ENCODE measurements at places on chromosomes 5 and 9. TPM values are rescaled to one million over a fixed set of nuclear protein-coding genes. Genes with fewer than 3 reads are reported as not detected.

DNA sequence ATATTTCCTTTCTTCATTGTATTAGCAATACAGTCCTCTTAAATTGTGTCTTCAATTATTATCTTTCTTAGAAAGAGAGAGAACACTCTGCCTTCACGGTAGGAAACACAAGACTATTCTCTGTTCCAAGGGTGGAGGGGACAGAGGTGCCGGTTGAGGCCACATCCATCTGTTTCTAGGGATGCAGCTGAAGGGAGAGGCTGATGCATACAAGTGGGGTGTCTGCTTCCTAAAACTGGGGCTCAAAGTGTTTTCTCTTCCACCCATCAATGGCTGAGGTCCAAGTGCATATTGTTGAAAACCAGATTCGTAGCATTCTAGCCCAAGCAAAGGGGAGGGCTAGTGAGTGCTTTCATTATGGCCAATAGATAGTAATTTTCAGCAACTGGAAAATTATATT lies 9.5 kb downstream of the IRX2 start:
- no peak for ATAC-seq
- H3K27me3 ChIP-seq = peaks cover 100% of the 10 kb centered on the region
- no peak overlapping the region for H3K4me3 ChIP-seq
- no peaks in the 10 kb centered on the region for H3K4me1 ChIP-seq
- H3K27ac ChIP-seq = no peak overlapping the region

DNA sequence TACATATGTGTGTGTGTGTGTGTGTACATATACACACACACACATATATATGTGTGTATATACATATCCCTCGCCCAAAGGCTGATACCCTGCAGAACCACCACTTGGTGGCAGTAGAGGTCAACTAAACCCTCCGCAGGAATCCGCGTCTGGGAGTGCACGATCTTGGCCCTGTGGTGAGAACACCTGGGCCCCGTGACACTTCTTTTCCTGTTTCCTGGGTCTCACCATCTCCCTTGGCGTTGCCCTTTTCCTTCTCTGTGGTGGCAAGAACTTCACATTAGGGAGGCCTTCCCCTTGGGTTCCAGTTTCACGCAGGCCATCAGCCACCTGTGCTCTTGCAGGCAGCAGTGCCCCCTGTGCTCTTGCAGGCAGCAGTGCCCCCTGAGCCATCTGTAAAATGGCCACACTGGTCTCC lies 8.2 kb downstream of the IL9 start:
- H3K4me1 ChIP-seq = peaks cover 30% of the 10 kb centered on the region
- H3K4me3 ChIP-seq = no peak overlapping the region
- no peak overlapping the region for H3K27ac ChIP-seq
- no peaks in the 10 kb centered on the region for H3K27me3 ChIP-seq
- ATAC-seq = peak; percentile 65

GRCh38 chr5:111353035-111353434 lies 128.9 kb downstream of the CAMK4 start:
- no peaks in the 10 kb centered on the region for H3K27me3 ChIP-seq
- no peaks in the 10 kb centered on the region for H3K36me3 ChIP-seq
- ATAC-seq = no peak
- H3K27ac ChIP-seq = no peak overlapping the region
- no peaks in the 10 kb centered on the region for H3K4me1 ChIP-seq

DNA sequence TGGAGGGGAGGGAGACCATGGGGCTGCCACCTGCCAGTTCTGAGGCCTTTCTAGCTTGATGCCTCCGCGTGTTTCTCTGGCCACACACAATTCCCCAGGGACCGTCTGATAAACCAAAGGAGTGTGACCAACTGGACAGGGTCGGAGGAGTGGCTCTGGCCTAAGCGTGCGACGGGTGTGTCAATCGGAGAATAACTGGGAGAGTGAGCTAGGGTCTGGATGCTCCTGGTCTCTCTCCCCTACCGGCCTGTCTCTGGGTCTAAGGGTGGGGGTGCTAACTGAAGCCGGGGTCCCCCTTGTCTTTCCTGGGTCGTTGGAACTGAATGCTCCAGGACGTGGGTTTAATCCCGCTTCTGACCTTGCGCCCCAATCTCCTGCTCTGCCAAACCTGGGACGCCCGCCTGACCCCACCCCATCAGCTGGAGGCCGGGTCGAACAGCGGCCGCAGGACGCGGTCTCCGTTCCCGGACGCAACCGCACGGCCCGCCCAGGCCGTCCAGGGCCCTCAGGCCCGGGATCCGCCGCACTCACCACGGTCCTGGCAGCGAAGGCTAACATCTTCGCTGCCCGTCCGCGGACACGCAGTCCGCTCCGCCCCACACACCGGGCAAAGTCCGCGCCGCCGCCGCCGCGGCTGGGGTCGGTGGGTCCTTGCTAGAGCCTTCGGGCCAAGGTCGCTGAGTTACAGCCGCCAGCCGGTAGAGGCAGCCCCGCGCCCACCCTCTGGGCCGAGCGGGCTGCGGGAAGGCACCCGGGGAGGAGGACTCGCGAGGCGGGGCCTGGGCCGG lies 447 bp downstream of the CRAT start:
- peaks cover 30% of the 10 kb centered on the region for H3K36me3 ChIP-seq
- H3K27ac ChIP-seq = peak overlapping the region; percentile 94
- ATAC-seq = peak; percentile 38
- H3K27me3 ChIP-seq = no peaks in the 10 kb centered on the region
- peaks cover 60% of the 10 kb centered on the region for H3K4me1 ChIP-seq

CACNA1B gene
- total RNA-seq = 0.04 TPM

- no peak overlapping the region for H3K4me3 ChIP-seq
- no peaks in the 10 kb centered on the region for H3K27me3 ChIP-seq
- H3K27ac ChIP-seq = no peak overlapping the region
- no peaks in the 10 kb centered on the region for H3K36me3 ChIP-seq
- no peak for ATAC-seq
- H3K4me1 ChIP-seq = no peaks in the 10 kb centered on the region
These were observed 143.0 kb downstream of the GOLPH3 start for GRCh38 chr5:32031089-32031488.

DNA sequence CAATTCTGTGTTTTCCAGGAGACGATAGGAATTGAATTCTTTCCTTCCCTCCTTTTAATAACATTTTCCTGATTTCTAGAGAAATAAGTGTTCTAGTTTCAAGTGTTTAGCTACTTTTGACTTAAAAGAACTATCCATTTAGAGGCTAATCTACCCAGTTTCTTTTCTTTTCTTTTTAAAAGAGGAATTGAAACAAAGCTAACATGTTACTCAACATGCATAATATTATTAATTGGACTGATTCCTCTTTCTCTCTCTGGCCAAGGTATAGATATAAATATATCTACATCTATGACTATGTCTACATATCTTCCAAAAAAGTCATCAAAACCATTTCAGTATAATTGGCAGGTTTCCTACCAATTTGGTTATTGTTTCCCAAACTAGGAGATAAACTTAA lies 309.8 kb downstream of the TRPM3 start:
- H3K27me3 ChIP-seq = no peaks in the 10 kb centered on the region
- no peaks in the 10 kb centered on the region for H3K36me3 ChIP-seq
- H3K4me3 ChIP-seq = no peak overlapping the region
- no peak overlapping the region for H3K27ac ChIP-seq
- H3K4me1 ChIP-seq = no peaks in the 10 kb centered on the region
- no peak for ATAC-seq

IGIP gene
- 26.0 TPM for total RNA-seq

MACROH2A1 gene
- 178 TPM for total RNA-seq

CDC25C gene
- total RNA-seq = not detected

DNA sequence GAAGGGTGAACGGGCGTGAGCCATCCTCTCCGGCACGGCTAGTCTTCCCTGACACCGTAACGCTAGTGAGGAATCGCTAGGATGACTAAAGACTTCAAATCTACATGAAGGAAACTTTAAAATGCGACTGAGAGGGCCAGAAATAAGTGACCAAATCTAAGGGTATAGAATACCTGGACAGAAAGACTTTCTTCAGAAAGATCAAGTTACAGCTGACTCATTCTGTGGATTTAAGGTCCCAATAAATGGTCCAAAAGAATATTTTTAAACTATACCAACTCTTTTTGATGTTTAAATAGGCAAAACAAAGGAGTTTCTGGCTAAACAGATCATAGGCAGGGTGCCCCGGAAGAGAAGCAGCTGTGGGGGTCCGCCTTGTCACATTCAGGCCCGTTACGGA lies 38.9 kb upstream of the CEP72 start:
- no peaks in the 10 kb centered on the region for H3K4me1 ChIP-seq
- H3K36me3 ChIP-seq = no peaks in the 10 kb centered on the region

LURAP1L gene
- total RNA-seq = 29.6 TPM

CCDC183 gene
- total RNA-seq = 1.4 TPM

GRCh38 chr9:20289423-20290010 lies 332.8 kb downstream of the MLLT3 start:
- no peaks in the 10 kb centered on the region for H3K4me1 ChIP-seq
- no peak for ATAC-seq
- no peak overlapping the region for H3K4me3 ChIP-seq
- H3K36me3 ChIP-seq = no peaks in the 10 kb centered on the region
- H3K27me3 ChIP-seq = no peaks in the 10 kb centered on the region
- H3K27ac ChIP-seq = no peak overlapping the region

DNA sequence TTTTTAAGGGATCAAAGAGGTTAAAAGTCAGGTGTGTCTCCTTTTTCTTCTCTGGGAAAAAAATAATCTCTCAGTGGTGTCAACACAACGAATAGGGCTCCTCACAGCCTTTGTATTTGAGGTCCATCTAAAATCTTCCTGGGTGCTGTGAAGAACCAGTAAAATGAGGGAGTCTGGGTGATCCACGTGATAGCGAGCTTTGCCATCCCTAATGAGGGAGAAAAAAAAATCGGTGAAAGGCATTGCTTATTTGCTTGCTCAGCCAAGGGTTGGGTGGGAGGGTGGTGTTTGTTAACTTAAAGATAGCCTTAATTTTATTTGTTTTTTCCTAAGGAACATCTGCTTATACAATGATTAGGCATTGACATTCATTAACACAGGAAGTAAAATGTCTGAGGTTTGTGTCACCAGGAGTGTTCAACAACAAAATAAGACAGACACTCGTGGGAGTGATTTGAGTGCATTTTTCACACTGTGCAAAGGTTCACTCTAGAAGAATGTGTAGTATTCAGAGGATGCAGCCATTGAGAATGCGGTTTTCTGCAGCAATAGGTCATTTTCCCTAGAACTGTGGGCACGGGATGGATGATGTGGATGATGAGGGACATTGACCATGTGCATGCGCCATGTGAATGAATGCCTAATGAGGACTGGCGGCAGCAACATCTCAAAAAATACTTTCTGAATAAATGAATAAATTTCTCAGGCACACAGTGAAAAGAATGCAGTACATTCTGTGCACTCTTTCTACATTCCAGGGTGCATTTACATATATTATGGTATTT lies 369.5 kb downstream of the NTRK2 start:
- peaks cover 4% of the 10 kb centered on the region for H3K27me3 ChIP-seq
- no peak overlapping the region for H3K4me3 ChIP-seq
- no peak for ATAC-seq
- no peaks in the 10 kb centered on the region for H3K4me1 ChIP-seq
- no peak overlapping the region for H3K27ac ChIP-seq

OSMR gene
- total RNA-seq = 52.6 TPM

DNA sequence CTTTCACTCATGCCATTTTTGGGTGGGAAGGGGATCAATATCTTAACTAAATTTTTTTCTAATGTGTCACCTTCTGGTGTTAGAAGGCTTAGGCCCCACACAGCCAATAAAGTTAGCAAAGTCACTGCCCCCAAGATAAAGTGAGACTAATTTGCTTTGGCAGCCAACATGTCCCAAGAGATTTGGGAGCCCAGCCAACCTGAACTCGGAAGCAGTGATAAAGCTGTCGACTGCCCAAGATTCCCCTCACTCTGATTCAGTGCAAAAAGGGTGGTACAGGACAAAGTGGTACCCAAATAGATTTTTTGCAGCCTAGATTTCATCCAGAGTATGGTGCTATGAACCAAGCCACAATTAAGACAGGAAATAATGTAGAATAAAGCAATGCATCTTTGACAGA lies 572.5 kb upstream of the ARRDC3 start:
- no peak for ATAC-seq
- H3K4me1 ChIP-seq = no peaks in the 10 kb centered on the region
- no peaks in the 10 kb centered on the region for H3K36me3 ChIP-seq
- no peaks in the 10 kb centered on the region for H3K27me3 ChIP-seq
- H3K27ac ChIP-seq = no peak overlapping the region

GRCh38 chr5:174722500-174722899 lies 1.9 kb upstream of the MSX2 start:
- peaks cover 94% of the 10 kb centered on the region for H3K27me3 ChIP-seq
- no peak overlapping the region for H3K27ac ChIP-seq
- ATAC-seq = no peak
- no peak overlapping the region for H3K4me3 ChIP-seq
- no peaks in the 10 kb centered on the region for H3K36me3 ChIP-seq

Data from gastroesophageal sphincter (tissue), 4 donors.